ENCODE measurements at places on chromosomes 1 and 21. TPM values are rescaled to one million over a fixed set of nuclear protein-coding genes. Genes with fewer than 3 reads are reported as not detected.

TMOD4 gene
- total RNA-seq = 1.6 TPM

NPR1 gene
- total RNA-seq = under 0.01 TPM

KANK4 gene
- total RNA-seq = 0.49 TPM

KCNJ9 gene
- not detected for total RNA-seq

OLFML2B gene
- total RNA-seq = 84.0 TPM

RPS6KC1 gene
- 31.7 TPM for total RNA-seq

MACF1 gene
- 318 TPM for total RNA-seq

CDC42BPA gene
- 83.6 TPM for total RNA-seq

FCGR3A gene
- total RNA-seq = not detected

ECE1 gene
- 185 TPM for total RNA-seq

HSPB7 gene
- 22.2 TPM for total RNA-seq

MAP10 gene
- 3.4 TPM for total RNA-seq

WNT3A gene
- not detected for total RNA-seq

AMY1B gene
- not detected for total RNA-seq

PKNOX1 gene
- total RNA-seq = 18.5 TPM

BRINP3 gene
- total RNA-seq = 0.16 TPM

COL8A2 gene
- total RNA-seq = 38.0 TPM

TTC34 gene
- 0.16 TPM for total RNA-seq

TCEA3 gene
- total RNA-seq = 21.6 TPM

TMEM82 gene
- not detected for total RNA-seq

WNT9A gene
- total RNA-seq = 4.9 TPM

CFAP74 gene
- total RNA-seq = not detected

CDK18 gene
- 2.6 TPM for total RNA-seq

PPP1R8 gene
- total RNA-seq = 35.4 TPM

BRDT gene
- total RNA-seq = not detected

JTB gene
- 96.4 TPM for total RNA-seq

CFHR5 gene
- total RNA-seq = not detected

RORC gene
- 0.12 TPM for total RNA-seq

SCMH1 gene
- 35.9 TPM for total RNA-seq

C1orf116 gene
- 0.16 TPM for total RNA-seq

SYTL1 gene
- 0.81 TPM for total RNA-seq

PDE9A gene
- 0.49 TPM for total RNA-seq

KRTAP19-3 gene
- not detected for total RNA-seq

NEXN gene
- total RNA-seq = 5.4 TPM

CCDC185 gene
- total RNA-seq = not detected

CRNN gene
- not detected for total RNA-seq

F13B gene
- total RNA-seq = not detected

TEDDM1 gene
- total RNA-seq = not detected

CBR3 gene
- 14.4 TPM for total RNA-seq

SPATA21 gene
- total RNA-seq = not detected

LY9 gene
- not detected for total RNA-seq

PADI4 gene
- total RNA-seq = not detected

NID1 gene
- total RNA-seq = 148 TPM
